Immature natural killer cell (primary cell): ENCODE measurements at places on chromosomes 7 and 10. TPM values are rescaled to one million over a fixed set of nuclear protein-coding genes. Genes with fewer than 3 reads are reported as not detected.

Gene ANXA8L1
- not detected for polyA plus RNA-seq

GRCh38 chr10:90857635-90858460, at the start of gene HTR7:
HTR7 (minus strand) TSS chr10:90858039; CDS start chr10:90857671, 368 bp downstream.
- H3K4me3 ChIP-seq, result peak within 1 kb of the TSS; percentile 86
- peak; percentile 47 for DNase-seq
- no peaks in the 10 kb centered on the region for H3K36me3 ChIP-seq
- no peak within 1 kb of the TSS for H3K27ac ChIP-seq
- H3K27me3 ChIP-seq, result peaks cover 7% of the 10 kb centered on the region
- peaks cover 12% of the 10 kb centered on the region for H3K4me1 ChIP-seq

Gene TSPAN33
- polyA plus RNA-seq, result 6.2 TPM

Gene IL6
- polyA plus RNA-seq, result not detected

Gene SPACDR
- polyA plus RNA-seq, result not detected

DNA sequence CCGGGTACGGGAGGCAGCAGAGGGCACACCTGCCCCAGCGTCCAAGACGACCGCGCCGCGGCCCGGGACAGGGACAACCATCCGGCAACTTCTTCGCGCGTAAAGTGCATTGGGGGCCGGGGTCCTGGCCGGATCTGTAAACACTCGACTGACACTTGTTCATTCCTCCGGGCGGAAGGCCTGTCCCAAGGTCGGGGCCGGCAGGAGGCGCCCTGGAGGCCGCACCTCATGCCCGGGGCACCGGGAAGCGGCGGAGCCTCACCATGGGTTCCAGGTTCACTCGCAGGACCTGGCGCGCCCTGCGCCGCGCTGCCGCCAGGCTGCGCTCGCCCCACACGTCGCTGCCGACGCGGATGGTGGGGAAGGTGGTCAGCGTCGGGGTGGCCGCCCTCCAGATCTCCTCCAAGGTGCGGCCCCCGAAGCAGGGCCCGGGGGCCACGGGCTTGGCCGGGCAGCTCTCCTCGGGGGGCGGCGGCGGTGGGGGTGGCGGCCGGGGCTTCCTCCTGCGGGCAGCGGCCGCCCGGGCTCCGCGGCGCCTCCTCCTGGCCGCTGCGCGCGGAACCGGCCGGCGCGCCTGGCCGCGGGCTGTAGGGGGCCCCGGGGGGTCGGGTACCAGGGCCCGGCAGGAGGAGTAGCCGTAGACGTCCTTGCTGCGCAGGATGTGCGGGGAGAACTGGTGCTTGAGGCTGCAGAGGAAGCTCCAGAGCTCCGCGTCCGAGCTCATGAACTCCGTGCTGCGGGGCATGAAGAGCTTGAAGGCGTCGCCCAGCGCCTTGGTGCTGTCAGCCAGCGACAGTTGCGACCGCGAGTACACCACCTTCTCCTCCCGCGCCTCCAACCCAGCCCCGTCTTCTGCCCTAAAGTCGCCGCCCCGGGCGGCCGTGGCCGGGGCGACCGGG, 746 bp downstream of the CCDC71L start:
- peak overlapping the region; percentile 81 for H3K27ac ChIP-seq
- DNase-seq, result peak; percentile 65
- peaks cover 35% of the 10 kb centered on the region for H3K4me1 ChIP-seq
- peaks cover 6% of the 10 kb centered on the region for H3K27me3 ChIP-seq

- H3K4me1 ChIP-seq, result no peaks in the 10 kb centered on the region
- no peaks in the 10 kb centered on the region for H3K36me3 ChIP-seq
- peaks cover 1% of the 10 kb centered on the region for H3K27me3 ChIP-seq
- H3K4me3 ChIP-seq, result no peak overlapping the region
Measured at GRCh38 chr10:48299692-48300091, 6.8 kb upstream of the MAPK8 start.

GRCh38 chr7:18693816-18694215, 198.3 kb downstream of the HDAC9 start:
- DNase-seq, result no peak
- peaks cover 2% of the 10 kb centered on the region for H3K27me3 ChIP-seq
- no peaks in the 10 kb centered on the region for H3K36me3 ChIP-seq
- H3K4me3 ChIP-seq, result no peak overlapping the region
- H3K4me1 ChIP-seq, result no peaks in the 10 kb centered on the region
- H3K27ac ChIP-seq, result no peak overlapping the region
